LHCN-M2 (cell line): ENCODE measurements at places on chromosomes 3 and 15. TPM values are rescaled to one million over a fixed set of nuclear protein-coding genes. Genes with fewer than 3 reads are reported as not detected.

DNA sequence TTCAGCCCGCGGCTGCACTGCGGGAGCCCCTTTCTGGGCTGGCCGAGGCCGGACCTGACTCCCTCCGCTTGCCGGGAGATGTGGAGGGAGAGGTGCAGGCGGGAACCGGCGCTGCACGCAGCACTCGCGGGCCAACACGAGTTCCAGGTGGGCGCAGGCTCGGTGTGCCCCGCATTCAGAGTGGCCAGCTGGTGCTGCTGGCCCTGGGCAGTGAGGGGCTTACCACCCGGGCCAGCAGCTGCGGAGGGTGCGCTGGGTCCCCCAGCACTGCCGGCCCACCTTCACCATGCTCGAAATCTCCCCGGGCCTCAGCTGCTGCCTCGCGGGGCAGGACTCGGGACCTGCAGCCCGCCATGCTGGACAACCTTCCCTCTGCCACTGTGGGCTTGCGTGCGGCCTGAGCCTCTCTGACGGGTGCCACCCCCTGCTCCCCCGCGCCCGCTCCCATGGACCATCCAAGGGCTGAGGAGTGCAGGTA is 733.5 kb upstream of the CCDC54 start:
- no peak for DNase-seq

DNA sequence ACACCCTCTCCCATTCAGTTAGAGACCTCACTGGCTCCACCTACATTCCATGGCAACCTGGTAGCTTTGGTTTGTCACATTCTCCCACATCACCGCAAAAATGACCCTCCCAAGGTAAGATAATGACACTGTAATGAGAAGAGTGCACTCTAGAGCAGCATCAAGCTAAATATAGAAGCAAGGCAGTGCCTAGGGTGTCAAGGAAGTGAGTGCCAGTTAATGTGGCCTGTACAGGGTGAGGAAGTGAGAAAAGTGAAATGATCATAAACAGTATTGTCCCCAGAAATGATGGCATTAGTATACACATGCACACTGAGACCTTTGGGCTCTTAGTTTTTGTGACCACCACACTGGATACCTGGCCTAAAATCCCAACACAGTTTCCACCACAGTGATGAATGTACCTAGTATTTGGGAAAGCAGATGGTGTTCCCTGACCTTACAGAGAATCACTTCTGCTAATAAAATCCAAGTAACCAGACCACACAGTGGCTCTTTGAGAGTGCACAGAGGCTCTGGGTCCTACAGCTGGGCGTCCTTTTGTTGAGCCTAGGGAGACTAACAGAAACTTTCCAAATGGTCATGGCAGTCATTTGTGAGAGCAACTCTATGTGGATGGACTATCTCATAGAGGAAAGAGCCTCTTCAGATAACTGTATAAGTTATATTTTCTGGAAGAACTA is 106.6 kb downstream of the ARPP21 start:
- no peak for DNase-seq

- no peak for DNase-seq
Measured at GRCh38 chr15:42035435-42035761, 14.6 kb upstream of the PLA2G4E start.

- no peak for DNase-seq
Measured at GRCh38 chr3:193702967-193703366, 110.0 kb downstream of the OPA1 start.

- no peak for DNase-seq
Measured at GRCh38 chr15:68228971-68229385, 550 bp downstream of the CLN6 start.

GRCh38 chr3:147653367-147653923 is 244.3 kb downstream of the ZIC1 start:
- no peak for DNase-seq

DNA sequence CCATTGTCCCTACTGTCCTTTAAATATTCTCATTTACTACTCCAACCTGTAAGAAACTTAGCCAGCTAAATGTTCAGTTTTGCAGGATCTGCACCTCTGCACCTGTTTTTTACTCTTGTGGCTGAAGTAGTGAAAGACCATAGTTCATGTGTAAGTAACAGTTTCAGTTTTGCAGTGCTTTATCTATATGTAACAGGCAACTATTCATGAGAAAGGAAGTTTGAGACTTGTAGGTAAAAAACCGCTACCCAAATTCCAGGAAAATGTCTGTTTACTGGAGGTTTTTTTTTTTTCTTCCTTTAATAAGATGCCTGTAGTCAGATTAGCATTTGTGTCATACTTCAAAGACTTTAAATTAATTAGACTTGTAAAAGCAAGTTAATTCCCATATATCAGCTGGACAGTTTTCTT is 25.4 kb upstream of the MBNL1 start:
- DNase-seq = no peak

DNA sequence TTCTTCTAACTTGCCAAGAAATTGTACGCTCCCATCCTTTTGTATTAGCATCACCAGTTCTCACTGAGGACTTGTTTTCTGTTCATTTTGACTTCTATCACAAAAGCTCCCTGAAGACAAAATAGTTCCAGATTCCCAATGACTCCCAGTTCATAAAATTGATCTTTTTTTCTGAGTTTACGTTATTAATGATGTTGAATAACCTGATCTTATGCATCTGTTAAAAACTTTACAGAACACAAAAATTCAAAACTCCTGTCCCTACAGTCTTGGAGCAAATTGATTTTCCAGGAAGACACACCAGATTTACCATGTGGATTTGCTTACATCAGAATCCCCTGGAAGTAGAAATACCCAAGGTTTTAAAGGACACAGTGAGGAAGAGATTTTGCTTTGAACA is 8.3 kb upstream of the KCNMB2 start:
- no peak for DNase-seq

DNA sequence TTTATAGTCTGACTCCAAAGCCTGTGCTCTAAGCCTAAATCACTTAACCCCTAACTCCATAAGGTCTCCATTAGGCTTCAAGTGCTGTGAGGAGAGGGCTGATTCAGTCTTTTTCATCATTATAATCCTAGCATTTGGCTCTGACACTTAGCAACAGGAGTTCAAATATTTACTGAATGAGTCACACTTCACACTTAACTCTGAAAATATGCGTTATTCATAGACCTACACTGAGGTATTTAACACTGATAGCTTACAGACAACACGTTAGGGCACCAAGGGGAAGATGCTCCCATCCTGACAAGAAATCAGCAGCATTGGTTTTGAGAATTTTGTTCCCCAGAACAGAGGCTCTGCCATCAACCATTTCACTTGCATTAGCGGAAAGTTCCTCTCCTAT is 53.5 kb downstream of the MSL2 start:
- DNase-seq = peak; percentile 90

DNA sequence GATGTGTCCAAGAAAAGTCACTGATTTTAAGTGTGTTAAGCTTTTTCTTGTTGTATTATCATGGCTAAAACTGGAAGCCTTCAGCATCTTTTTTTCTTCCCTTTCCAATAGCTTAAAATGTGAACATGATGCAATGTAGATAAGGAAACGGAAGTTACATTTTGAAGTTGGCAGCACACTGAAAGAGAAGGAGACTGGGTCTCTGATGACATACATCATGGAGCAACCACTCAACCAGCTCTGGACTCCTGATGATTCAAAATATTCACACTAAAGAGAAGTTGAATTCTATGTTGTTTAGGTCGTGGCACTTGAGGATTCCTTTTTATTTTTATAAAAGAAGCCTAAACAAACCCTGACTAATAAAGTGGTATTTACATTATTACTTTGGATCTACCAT is 488.3 kb upstream of the ALCAM start:
- no peak for DNase-seq

DNA sequence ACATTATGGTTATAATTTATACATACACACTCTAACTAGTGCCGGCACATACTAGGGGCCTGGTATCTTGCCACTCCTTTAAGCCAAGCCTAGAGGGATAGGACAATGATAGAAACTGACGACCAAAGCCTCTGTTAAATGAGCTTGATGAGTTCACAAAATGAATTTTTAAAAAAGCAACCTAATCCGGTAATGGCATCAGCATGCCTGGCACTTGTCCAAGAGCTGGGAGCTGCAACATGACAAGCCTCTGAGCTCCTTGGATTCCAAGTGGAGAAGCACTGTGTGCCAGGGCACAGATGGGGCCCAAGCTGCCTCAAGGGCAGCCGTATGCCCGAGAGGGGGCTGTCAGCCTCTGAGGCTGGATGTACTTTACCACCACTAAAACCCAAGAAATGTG is 9.7 kb downstream of the ETV5 start:
- DNase-seq = peak; percentile 73

GRCh38 chr3:188948997-188949389 is 222.8 kb upstream of the TPRG1 start:
- DNase-seq = no peak

DNA sequence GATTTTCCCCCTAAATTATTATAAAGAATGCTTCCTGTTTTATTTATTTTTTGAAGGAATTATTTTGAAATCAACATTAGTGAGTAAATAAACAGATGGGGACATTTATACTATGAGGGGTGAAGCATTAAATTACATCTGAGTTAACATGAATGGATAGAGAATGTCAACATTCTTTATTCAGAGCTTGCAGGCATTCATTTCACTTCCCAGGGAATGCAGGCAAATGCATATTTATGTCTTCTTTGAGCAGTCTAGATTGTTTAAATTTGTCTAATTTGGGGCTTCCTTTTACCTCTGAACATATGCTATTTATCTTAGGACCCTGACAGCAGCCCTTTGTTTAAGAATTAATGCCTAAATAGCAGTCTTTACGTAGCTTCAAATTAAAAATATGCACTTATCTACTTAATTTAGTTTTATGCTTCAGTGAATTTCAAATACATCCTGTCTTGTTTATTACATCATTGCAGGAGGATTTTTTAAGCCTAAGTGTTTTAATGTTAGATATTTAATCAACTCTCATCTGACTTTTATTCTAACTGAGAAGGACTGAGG is 630.5 kb upstream of the LMCD1 start:
- no peak for DNase-seq

DNA sequence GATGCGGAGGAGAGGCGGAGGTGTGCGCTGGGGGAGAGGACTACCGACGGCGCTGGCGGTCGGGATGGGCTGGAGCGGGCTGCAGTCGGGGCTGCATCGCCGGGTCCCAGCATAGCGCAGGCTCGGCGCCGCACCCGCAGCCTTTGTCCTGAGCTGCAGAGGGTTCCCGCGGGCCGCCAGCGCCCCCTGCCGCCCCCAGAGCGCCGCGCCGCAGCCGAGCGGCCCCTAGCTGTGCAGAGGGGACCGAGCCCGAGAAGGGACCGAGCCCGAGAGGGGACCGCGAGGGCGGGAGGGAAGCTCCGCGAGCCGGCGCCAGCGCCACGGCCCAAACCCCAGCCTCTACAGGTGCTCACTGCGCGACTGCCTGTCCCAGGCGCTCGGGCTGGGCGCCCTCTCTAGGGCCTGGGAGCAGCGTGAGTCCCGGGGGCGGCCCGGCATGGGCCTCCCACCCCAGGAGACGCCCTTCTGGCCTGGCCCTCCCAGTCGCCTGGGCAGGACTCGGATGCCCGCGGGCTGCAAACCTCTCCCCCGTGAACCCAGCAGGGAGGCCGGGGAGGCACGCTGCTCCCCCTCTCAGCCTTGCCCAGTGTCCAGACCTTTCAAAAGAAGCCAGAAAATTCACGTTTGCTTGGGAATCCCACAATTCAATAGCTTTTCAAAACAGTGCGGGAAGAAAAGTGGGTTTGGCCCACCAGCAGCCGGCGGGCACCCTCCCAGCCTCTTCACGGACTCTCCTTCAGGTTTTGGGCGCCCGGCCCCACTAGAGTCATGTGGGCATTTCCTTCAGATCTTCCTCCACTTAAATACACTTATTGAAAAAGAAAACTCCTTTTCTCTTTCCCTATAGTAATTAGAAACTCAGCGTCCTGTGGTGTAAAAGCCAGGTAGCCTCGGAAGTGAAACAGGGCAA is 134.7 kb downstream of the TPRA1 start:
- DNase-seq = peak; percentile 34

GRCh38 chr15:28005004-28005527 is 94.0 kb downstream of the OCA2 start:
- no peak for DNase-seq

DNA sequence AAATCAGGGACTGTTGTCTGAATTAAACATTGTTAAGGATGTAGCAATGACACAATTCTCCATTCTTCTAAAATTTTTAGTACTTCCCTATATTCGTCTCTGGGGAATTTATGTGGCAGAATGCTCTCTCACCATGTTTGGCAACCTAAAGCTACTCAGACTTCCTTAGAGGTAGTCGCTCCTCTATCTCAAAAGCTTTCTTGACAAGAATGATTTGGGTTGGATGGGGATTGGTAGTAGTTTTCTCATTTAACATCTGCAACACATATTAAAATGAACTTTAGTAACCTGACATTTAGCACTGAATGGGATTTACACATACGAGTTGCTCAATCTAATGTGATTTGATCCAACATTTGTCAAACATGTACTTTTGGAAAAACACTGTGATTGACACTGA is 233.3 kb downstream of the RBMS3 start:
- no peak for DNase-seq

DNA sequence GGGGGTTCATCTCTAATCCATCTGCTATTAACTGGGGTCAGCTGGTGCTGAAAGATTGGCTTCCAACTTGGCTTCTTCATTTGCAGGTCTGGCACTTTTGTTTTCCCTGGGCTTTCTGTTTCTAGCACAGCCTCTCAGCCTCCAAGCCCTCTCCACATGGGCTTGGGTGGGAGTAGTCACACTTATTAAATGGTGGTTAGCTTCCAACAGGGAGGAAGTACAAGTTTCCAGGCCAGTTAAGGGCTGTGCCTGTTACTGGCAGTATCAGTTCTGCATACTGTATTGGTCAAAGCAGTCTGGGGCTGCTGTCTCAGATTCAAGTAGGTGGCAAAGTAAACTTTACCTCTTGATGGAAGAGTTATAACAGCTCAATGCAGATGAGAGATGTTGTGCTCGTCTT is 627.1 kb upstream of the CCDC54 start:
- no peak for DNase-seq

- peak; percentile 61 for DNase-seq
Measured at GRCh38 chr3:14925729-14926591, 21.4 kb upstream of the NR2C2 start.

DNA sequence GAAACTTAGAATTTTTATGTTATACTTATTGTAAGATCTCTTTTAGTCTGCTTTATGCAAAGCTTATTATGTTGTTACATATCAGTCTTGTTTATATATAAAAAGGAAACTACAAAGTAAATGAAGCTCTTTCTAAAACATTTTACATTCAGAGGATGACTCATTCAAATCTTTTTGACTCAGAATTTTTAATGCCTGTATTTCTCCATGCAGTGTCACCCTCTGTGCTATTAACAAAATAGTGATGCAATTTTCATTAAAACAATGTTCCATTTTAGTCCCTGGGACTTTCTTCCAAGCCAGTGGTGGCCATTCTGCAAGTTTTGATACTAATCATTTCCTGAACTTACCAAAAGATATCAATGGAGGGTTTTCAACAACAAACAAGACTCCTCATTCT is 216.1 kb downstream of the NAALADL2 start:
- DNase-seq = peak; percentile 27

CPN2 gene
- not detected in 2 replicates for total RNA-seq

ALDH1A3 gene
- 0.06 and 0.11 TPM in 2 replicates for total RNA-seq

ST8SIA2 gene
- total RNA-seq = 12.7 and 15.7 TPM in 2 replicates

SLC51A gene
- not detected in 2 replicates for total RNA-seq

SHC4 gene
- 2.1 and 2.4 TPM in 2 replicates for total RNA-seq

KBTBD12 gene
- total RNA-seq = not detected in 2 replicates

GAP43 gene
- total RNA-seq = 0.23 and 0.45 TPM in 2 replicates

SEMA7A gene
- 131 and 158 TPM in 2 replicates for total RNA-seq
